ENCODE measurements at places on chromosomes 12 and 14. TPM values are rescaled to one million over a fixed set of nuclear protein-coding genes. Genes with fewer than 3 reads are reported as not detected.
A peak's percentile ranks its signal among the peaks of the same experiment; 100 is the strongest.

The KRT71 gene
- total RNA-seq = not detected

The MOAP1 gene
- 60.4 TPM for total RNA-seq

The E2F7 gene
- 4.2 TPM for total RNA-seq

The KCNMB4 gene
- total RNA-seq = 18.7 TPM

The SDSL gene
- 0.74 TPM for total RNA-seq

The SOX5 gene
- 118 TPM for total RNA-seq

The KRT79 gene
- not detected for total RNA-seq

The CD163L1 gene
- total RNA-seq = 36.8 TPM

The INSM2 gene
- total RNA-seq = 21.7 TPM

The SIRT4 gene
- total RNA-seq = 3.8 TPM

The SLC25A21 gene
- total RNA-seq = 0.91 TPM

GRCh38 chr14:54440037-54440436 is 1.1 kb downstream of the CNIH1 start:
- no peak for DNase-seq

DNA sequence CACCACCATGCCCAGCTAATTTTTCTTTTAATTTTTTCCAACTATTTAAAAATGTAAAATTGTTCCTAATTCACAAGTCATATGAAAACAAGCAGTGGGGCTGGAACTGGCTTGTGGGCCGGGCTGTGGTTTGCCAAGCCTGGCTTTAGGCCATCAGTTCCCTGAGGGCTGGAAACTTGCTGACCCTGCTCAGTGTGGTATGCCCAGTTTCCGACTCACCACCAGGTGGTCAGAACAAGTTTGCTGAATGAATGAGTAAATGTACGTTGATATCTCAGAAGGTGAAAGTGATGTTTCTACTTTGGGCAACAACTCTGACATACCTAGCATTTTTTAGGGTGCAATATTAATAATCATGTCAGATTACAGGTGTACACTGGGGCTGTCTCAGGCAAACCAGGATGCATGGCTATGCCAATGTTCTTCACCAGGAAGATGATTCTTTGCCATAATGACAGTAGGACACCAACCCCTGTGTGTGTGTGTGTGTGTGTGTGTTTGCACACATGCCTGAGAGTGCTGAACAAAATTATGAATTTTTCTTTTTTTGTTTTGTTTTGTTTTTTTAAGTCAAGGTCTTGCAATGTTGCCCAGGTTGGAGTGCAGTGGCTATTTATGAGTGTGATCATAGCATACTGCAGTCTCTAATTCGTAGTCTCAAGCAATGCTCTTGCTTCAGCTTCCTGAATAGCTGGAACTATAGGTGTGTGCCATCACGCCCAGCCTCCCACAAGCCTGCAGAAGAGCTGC is 106.1 kb downstream of the PTPN11 start:
- no peak for DNase-seq

DNA sequence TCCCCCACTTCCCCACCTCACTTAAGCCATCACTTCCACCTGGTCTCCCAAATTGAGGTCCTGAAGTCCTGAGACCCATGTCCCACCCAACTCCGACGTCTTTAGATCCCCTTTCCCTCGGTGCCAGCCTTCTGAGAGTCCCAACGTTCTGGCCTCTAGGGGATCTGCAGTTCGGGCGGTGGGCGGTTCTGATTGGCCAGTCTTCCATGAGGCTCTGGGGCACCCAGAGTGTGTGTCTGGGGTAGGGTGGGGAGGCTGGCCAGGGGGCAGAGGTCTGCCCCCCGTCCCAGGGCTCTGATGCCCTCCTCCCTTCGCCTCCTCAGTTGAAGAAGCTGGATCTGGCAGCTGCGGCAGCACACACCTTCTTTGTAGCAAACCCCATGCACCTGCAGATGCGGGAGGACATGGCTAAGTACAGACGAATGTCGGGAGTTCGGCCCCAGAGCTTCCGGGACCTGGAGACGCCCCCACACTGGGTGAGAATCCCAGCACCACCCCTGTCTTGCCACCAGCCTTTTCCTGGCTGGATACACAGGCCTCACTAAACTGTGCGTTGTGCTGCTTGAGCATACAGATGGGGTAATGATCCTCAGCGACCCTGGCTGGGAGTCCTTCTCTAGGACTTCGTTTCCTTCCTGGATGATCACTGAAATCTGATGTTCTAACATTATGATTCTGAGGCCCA is 1.5 kb downstream of the P3H3 start:
- DNase-seq = peak; percentile 34

DNA sequence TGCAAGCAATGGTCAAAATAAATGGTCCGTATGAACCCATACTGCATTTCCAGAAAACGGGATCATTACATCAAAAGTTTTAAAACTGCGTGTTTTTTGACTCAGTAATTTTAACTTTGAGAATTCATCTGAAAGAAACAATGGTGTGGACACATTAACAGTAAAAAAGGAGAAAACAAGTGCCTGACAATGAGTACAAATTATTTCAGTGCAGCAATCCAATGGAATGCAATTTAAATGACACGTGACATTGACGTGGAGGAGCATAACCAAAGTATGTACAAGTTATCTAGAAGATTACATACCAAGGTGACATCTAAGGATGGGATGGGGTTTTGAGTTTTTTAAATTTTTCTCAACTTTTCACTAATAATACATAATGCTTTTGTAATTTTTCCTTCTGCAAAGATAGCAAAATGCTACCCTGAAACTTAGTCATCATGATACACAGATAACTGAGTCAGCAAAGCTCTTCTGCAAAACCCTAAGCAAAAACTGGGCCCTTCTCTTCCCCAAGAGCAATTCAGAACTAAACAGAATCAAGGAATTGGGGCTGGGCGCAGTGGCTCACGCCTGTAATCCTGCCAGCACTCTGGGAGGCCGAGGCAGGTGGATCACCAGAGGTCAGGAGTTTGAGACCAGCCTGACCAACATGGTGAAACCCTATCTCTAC is 20.4 kb downstream of the HNRNPC start:
- DNase-seq = no peak

DNA sequence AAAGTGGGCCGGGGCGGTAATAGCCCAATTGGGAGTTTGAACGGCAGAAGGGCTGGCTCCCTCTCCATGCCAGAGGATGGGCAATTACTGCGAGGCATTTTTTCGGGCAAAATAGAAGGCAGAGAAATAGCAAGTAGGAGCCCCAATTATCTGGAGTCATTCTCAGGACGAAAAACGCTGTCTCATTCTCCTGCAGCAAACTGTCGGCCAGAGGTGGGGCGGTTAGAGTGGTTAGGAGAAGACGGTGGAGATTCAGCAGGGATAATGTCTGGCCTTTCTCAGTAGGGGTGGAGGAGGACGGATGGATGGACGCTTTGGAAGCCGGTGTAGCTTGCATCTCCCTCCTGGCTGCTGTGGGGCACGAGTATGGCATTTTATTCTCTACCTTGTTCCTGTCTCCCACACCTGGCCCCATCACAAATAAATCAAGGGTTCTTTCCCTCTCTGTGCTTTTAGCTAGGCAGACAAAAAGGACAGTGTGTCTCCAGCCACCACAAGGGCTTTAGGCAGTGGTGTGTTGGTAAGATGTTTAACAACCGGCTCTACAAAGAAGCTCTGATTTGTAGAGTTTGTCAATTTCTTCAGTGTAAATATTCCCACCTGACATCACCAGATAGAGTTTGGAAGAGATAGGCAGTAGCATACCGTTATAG is 140.5 kb upstream of the LHX5 start:
- DNase-seq = no peak

DNA sequence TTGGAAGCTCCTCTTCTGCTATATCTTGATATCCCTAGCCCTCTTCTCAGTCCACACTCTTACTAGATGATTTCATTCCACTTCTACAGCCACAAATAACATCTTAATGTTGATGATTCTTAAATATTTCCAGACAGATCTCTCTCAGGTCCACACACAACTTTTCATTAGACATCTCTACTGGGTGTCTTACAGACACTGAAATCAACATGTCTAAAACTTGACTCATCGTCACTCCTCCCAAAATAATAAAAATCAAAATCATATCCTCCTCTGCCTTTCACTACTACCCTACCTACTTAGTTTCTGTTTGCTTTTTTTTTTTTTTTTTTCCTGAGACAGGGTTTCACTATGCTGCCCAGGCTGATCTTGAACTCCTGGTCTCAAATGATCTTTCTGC is 11.9 kb downstream of the PRDM4 start:
- DNase-seq = no peak

DNA sequence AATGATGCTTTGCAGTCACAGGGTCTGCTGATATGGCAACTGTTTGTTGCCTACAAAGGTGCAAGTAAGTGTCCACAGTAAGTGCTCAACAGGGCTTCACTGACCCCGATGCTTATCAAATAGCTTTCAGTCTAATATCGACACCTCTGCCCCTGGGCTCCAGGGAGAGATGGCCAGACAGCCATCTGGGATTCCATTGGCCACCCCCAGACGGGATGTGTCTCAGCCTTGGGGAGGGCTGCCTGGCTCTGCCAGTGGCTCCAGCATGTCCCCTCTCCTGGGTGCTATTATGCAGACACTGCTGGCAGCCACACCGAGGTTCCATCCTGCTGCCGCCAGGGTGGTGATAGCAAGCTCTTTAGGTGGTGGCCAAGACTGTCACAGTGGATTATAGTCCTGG is 57.4 kb downstream of the DGLUCY start:
- no peak for DNase-seq

DNA sequence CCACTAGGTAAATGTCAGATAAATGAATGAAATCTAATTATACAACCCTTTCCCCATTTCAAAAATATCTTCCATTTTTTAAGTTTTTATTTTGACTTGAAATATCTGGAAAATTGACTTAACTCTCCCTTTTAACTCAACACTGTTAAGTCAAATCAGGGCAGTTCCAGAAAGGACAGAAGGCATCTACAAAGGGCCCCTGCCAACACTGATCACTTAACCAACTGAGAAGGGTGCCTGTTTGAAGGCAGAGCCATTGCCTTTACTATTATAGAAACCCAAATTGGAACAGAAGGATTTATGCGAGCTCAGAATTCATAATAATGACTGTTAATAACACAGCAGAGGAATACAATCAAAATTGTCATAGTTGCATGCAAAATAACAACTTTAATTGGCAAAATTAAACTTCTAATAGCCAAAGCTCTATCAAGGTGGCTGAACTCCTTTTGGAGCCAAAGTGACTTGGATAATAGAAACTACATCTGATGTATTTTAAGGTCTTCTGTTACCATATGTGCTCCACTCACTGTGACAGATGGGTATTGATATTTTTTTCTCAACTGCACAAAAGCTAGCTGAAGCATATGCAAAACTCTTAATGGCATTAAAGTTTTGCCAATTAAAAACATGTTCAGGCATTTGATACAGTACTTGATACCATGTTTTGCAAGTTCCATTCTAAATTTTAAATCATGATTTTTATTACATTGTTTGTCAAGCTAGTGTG is 383.8 kb downstream of the NOVA1 start:
- no peak for DNase-seq

- DNase-seq = no peak
Observed at GRCh38 chr12:51958542-51958941, 7.0 kb downstream of the ACVR1B start.

GRCh38 chr14:24362241-24362960 is 5.6 kb upstream of the NFATC4 start:
- no peak for DNase-seq

- no peak for DNase-seq
Observed at GRCh38 chr12:91926848-91927247, 218.8 kb downstream of the BTG1 start.

- no peak for DNase-seq
Observed at GRCh38 chr12:121096199-121096798, 36.4 kb upstream of the P2RX7 start.

GRCh38 chr12:94182986-94183707 is 34.8 kb downstream of the PLXNC1 start:
- no peak for DNase-seq

GRCh38 chr12:119940897-119941296 is 48.1 kb upstream of the BICDL1 start:
- DNase-seq = no peak

DNA sequence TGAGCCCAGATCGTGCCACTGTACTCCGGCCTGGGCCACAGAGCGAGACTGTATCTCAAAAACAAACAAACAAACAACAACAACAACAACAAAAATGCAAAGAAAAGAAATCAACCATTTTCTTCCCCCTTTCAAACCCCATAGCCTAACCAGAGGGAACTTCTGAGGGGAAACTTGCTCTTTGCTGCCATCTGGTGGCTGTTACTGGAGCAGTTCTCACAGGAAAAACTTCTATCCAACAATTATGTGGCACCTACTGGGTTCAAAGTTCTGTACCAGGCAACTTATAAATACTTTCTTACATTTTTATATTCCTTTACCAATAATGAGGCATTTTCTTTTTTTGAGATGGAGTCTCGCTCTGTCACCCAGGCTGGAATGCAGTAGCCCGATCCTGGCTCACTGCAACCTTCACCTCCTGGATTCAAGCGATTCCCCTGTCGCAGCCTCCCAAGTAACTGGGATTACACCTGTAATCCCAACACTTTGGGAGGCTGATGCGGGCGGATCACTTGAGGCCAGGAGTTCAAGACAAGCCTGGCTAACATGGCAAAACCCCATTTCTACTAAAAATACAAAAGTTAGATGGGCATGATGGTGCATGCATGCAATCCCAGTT is 50.9 kb upstream of the BICDL1 start:
- DNase-seq = peak; percentile 69

- no peak for DNase-seq
Observed at GRCh38 chr12:116226026-116226425, 51.5 kb downstream of the MED13L start.

DNA sequence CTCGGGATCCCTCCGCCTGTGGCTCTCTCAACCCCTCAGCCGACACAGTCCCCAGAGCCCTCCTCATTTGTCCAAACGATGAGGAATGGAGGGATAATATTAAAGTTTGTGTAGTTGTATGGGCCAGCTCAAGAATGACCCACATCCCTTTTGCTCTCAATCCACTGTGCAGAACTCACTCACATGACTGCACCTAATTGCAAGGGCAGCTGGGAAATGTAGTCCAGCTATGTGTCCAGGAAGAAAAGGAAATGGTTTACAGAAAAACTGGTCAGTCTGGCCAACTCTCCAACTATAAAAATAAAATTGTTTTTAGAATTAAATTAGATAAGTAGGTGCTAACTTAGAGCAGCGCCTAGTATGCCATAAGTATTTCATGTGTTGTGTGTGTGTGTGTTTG is 66.6 kb downstream of the GALNT8 start:
- DNase-seq = no peak

- no peak for DNase-seq
Observed at GRCh38 chr14:75315144-75315543, 36.5 kb downstream of the FOS start.

- no peak for DNase-seq
Observed at GRCh38 chr14:59532419-59532818, 44.2 kb downstream of the CCDC175 start.

Data from glutamatergic neuron (in vitro differentiated cells).